Glomerular endothelial cell (primary cell): ENCODE measurements at places on chromosomes 1 and 21. TPM values are rescaled to one million over a fixed set of nuclear protein-coding genes. Genes with fewer than 3 reads are reported as not detected.

The CDCA8 gene
- 4.2 and 12.0 TPM in 2 replicates for total RNA-seq

The RNU1-1 gene
- total RNA-seq, result under 0.01 TPM in 2 replicates

GRCh38 chr1:52057876-52058415, 1.9 kb downstream of the BTF3L4 start:
- no peak for DNase-seq

DNA sequence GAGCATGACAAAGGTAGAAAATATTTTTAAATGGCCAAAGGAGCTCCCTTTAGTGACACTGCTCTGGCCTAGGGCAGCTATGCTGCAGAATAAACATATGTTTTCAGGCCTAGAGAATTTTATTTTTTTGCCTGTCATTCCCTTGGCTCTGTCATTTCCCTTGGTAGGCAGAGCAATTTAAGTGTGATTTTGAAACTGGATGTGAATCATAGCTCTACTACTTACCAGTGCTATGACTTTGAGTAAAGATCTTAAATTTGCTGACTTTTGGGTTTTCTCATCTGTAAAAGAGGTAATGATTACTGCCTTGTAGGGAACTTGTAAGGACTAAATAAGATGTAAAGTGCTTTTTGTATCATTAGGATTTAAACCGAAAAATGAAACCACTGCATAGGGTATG, 189.0 kb upstream of the ZRANB2 start:
- no peak for DNase-seq

GRCh38 chr1:27544834-27545233, 54.9 kb upstream of the WASF2 start:
- no peak for DNase-seq

DNA sequence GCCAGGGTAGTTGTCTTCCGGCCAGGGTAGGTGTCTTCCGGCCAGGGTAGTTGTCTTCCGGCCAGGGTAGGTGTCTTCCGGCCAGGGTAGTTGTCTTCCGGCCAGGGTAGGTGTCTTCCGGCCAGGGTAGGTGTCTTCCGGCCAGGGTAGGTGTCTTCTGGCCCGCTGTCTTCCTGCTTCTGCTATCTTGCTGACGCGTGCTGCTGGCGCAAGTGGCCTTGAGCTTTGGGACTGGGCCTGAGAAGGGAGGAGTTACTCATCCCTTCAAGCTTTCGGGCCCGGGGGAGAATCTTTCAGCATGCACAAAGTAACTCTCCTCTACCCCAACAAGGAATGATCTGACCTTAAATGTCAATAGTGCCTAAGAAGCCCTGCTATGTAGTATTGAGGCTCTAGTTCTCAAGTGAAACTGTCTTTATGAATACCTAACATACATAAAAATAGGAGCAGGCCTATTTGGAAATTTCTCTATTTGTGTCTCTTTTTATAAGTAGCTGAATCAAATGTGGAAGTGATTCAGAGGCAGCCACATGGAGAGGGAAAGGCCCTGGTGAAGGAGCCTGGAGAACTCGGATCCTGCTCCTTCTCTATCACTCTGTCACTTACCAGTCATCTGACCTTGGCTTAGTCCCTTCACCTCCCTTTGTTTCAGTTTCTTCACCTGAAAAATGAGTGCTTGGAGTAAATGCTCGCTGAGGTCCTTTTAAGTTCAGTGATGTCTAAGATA, 65.6 kb downstream of the RGL1 start:
- DNase-seq, result no peak

DNA sequence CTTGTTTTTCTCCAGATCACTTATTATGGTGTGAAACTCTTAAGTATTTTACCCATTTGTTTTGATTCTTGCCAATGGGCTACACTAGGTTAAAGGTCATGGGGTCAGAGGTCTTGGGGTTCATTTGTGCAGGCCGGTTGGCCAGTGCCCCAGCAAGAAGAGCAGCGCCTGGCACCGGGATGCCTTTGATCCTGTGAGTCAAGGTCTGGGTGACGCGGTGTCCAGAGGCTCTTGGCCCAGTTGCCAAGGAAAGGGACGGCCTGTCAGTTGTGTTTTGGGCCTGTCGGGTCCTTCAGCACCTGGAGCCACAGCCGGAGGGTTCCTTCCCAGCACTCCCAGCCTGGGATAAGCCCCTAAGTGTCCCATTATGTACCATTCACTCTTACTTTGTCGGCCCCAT, 25.1 kb downstream of the RHBG start:
- no peak for DNase-seq

DNA sequence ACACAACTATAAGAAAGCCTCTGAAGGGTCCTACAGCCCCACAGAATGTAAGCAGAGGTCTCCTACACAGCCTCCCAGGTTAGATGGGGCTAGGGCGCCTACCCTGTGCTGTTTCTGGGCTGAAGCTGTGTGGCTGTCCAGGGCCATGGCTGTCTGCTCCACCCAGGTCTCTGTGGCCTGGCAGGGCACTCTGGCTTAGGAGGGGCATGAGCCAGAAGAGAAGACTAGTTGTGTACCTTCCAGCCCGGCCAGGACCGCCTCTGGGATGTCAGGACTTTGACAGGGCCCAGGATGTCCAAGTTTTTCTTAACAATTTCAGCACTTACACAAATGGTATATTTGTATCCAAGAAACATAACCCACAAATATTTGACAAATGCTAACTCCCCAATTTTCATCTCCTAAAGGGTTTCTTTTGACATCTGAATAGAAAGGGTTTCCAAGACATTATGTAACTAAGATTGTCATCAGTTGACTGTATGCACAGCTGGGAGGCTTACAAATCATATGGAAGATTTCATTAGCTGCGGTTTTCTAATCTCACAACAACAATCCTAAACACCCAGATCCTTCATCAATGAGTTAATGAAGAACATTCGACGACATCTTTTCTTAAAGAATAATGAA, 80.5 kb downstream of the HSF2BP start:
- no peak for DNase-seq

GRCh38 chr21:42190486-42190863, 28.5 kb upstream of the ABCG1 start:
- no peak for DNase-seq

DNA sequence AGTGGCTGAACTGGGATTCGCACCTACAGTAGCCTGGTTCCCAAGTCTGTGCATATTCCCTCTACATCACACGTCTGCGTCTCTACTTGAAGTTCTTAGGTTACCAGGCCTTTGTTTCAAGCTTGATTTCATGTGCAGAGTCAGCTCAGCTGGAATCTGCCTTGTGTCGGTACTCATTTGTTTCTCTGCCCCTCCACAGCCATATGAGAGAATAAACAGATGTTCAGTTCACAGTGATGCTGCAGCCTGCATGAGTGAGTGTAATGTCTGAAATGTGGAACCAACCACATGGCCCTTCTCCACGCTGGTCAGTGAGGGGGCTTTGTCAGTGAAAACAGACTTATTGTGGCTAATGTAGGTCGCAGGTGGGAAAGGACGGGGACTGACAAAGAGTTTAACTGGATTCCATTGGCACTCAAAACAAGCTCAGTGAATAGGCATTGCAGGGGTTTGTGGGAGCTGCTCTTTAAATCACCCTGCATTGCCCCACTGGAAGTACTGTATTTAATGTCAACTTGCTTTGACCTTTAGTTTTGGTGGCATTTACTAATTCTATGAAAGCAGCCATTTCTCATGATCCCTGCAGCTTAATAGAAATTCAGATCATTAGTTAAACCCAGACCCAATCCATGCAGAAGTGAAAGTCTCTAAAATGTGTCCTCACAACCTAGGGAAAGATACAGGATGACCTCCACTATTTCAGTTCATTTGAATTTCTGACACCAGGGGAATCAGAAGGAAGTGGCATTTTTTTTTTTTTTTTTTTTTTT, 136.4 kb upstream of the FAM78B start:
- DNase-seq, result no peak

GRCh38 chr1:231636157-231636556, 9.6 kb downstream of the DISC1 start:
- DNase-seq, result no peak

- DNase-seq, result no peak
These were observed 66.0 kb upstream of the HMGB4 start for GRCh38 chr1:33797849-33798248.

DNA sequence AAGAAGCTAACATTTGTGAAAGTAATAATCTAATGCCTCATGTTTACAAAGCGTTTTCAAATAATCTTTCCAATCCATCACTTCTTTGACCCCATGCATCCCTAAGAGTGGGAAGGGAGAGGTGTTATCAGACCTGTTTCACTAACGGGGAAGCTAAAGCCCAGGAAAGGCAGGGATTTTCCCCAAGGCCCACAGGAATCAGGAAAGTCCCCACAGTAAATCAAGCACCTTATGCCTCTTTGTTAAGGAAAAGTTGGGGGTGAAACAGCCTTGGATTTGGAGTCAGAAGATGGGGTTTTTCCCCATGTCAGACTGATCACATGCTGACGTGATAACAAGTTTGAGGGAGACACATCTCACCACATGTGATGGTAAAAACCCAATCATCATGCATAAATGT, 20.0 kb upstream of the ANGPTL7 start:
- DNase-seq, result no peak

DNA sequence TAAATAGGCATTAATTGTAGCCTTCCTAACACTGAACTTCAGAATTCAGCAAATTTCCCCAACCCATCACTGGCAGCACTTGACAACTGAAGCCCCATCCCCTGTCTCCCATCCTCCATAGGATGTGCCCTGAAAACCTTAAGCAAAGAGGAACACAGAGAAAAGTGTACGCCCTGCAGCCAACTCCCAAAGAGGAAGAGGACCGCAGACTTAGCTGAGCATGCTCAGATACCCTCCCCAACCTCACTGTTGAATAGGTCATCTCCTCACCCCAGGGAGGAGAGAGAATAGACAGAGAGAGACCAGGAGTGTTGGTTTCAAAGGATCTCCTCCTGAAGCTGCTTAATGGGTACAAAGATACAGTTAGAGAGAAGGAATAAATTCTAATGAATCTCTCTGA, 50.5 kb downstream of the CD2 start:
- no peak for DNase-seq

DNA sequence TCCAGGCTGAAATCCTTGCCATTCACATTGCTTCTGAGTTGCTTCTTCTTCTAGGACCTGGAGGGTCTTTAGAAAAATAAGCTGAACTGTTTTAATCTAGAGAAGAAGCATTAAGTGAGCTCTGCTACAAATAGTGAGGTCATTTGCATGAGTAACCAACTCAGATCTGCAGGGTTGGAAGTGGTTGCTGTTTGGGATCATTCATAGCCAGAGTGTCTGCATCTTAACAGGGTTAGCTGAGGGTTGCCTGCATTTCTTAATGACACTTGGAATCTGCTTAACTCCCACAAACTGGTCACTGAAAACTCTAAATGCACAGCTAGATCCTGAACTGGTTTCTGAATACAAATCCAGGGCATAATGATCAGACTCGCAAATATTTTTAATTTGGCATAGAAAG, 9.9 kb downstream of the CNIH3 start:
- DNase-seq, result no peak
